Stimulated activated CD8-positive, alpha-beta memory T cell treated with anti-CD3 and anti-CD28 coated beads, Interleukin-15, amount 100 ng/mL, for 24 hours (primary cell): ENCODE measurements at places on chromosomes 1 and 21.

- no peak for DNase-seq
Measured at GRCh38 chr21:35921471-35921870, 138.9 kb downstream of the SETD4 start.

- no peak for DNase-seq
Measured at GRCh38 chr1:101431956-101432510, 195.2 kb downstream of the S1PR1 start.

DNA sequence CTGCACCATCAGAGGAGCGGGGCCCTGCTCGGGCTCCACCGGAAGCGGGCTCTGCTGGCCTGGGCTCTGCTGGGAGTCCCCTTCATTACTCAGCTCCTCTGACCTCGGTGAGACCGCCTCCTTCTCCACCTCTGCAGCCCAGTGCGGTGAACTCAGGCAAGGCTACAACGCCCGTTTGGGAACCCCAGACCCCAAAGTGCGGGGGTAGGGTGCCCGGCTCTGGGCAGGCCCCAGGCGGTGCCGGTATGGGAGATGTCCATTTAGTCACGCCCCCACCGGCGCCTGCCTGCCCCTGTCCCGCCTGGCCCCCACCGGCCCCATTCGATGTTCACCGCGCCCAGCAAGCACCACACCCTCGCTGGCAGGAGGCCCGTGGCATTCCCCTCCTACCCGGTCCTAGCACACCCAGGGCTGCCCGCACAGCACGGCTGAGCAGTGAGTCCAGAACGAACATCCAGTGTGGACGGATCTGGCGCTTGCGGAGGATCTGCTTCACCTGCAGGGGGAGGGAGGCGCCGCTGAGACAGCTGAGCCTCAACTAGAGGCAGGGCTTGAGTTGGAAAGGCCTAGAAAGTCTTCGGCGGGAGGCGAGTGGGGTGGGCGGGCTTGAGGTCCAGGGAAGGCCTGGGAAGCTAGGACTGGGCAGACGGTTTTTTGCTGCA is 10.0 kb downstream of the MAP3K6 start:
- no peak for DNase-seq

DNA sequence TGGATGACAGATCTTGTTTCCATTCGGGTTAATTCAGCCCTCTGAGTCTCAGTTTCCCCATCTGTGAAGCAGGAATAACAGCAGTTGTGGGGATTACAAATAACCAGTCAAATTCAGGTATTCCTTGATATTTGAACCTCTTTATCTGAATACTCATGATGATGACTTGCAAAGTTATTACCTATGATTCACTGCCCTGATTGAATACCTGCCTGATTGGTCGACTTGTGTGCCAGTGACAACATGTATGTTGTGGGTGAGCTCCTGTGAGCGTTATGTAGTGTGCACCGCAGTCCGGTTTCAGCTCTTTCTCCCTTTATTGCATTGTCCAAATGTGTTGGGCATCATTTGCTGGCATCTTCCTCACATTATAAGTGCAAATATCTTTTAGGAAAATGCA is 9.5 kb upstream of the TMEM61 start:
- DNase-seq = no peak

DNA sequence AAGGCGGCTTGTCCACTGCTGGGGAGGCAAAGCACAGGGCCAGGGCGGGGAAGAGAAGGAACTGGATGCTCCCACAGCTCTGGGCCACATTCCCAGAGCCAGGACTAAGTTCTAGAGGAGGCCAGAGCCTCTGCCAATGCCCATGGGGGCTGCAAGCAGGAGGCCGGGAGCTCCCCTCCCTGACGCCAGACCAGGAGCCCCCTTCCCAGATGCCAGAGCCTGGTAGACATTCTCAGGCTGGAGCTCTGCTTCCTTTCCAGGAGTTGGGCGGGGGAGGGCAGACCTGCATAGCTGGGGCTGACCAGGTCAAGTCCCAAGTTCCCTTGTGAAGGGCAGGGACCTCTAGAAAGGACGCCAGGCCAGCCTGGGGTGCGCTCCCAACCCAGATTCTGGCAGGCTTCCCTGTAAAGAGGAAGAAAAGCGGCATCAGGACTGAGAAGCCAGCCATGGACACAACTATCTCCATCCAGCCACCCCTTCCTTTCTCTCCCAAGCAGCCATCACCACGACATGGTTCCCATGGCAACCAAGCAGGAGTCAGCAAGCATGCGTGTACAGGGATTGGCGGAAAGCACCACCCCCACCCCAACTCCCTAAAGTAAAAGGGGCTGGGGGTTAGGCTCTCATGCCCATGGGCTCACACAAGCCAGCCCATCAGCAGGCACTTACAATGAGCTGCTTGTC is 13.4 kb downstream of the KIF21B start:
- no peak for DNase-seq

GRCh38 chr1:86394416-86394815 is 1.7 kb downstream of the ODF2L start:
- DNase-seq = no peak

DNA sequence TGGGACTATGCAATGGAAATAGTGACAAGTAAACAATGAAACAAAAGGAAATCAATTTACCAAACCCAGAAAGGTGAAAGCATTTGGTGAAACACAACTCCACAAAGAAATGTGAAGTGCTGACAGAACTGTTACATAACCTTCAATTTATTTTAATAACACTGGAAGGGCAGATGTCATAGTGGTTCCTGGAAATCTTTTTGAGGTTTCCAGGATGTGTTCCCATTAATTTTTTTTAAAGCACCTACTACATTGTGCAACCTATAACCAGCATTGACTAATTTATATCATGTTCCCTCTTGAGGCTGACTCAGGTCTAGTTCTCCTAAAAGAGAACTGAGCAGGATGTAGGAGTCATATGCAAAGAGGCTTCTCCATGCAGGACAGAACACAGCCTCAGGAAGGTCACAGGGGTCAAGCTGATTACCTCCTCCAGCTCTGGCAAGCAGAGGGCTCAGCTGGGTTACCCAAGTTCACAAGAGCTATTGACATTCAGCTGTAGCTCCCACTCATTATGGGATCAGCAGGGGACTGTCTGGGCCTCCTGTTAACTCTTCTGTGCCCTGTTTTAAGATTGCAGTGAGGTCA is 157.1 kb upstream of the NRIP1 start:
- DNase-seq = no peak

GRCh38 chr1:46528297-46528955 is 23.0 kb downstream of the KNCN start:
- no peak for DNase-seq

GRCh38 chr1:167198518-167199133 is 22.1 kb upstream of the POU2F1 start:
- DNase-seq = no peak

DNA sequence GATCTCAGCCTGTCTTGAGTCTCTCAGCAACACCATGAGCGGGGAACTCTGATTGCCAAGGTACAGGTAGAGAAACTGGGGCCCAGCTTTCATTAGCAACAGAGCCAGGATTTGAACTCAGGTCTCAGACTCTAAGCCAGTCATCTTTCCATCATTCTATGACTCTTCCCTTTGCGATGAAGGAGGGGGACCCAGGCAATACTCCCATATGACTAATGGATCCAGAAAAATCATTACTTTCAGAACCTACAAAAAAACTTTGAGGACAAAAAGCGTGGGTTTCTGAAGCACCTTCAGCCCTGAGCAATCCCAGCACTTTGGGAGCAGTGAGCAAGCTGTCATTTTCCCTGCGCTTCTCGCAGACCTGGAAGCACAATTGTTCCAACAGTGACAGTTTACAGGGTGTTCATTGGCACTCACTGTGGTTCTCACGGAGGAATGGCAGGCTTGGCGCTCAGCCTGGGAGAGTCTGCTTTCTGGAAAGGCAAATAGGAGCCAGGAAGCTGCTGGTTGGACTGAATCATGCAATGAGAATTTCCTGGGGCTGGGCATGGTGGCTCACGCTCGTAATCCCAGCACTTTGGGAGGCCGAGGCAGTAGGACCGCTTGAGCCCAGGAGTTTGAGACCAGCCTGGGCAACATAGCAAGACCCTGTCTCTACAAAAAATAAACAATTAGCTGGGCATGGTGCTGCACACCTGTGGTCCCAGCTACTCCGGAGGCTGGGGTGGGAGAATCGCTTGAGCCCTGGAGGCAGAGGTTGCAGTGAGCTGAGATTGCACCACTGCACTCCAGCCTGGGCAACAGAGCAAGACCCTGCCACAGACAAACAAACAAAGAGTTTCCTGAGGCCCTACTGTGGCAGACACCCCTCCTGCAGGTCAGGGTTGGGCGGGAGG is 40.1 kb downstream of the SLC2A7 start:
- no peak for DNase-seq

GRCh38 chr1:78237364-78237916 is 191.7 kb downstream of the GIPC2 start:
- DNase-seq = no peak

DNA sequence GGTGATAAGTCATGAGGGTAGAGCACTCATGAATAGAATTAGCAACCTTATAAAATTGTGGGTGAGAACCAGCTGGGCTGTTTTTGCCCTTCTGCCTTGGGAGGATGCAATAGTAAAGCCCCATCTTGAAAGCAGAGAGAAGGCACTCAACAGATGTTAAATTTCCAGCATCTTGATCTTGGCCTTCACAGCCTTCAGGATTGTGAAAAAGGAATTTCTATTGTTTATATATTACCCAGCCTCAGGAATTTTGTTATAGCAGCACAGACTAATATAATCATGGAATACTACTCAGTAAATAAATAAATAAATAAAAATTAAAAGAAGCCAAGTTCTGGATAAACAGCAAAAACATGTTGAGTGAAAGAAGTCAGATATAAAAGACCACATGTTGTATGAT is 175.2 kb downstream of the KCNT2 start:
- DNase-seq = no peak

DNA sequence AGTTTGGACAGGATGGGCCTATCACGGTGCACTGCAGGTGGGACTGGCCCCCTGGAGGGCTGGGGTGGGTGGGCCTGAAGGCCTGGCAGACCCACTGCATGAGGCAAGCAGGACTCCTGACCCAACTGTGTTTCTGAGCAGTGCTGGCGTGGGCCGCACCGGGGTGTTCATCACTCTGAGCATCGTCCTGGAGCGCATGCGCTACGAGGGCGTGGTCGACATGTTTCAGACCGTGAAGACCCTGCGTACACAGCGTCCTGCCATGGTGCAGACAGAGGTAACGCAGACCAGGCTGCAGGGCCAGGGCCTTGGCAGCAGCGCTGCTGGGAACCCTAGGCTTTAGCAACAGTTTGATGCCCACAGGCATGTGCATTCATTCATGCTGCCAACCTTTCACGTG is 29.0 kb upstream of the KDM4A start:
- DNase-seq = no peak

- no peak for DNase-seq
Measured at GRCh38 chr1:197277166-197277565, 9.1 kb downstream of the CRB1 start.

DNA sequence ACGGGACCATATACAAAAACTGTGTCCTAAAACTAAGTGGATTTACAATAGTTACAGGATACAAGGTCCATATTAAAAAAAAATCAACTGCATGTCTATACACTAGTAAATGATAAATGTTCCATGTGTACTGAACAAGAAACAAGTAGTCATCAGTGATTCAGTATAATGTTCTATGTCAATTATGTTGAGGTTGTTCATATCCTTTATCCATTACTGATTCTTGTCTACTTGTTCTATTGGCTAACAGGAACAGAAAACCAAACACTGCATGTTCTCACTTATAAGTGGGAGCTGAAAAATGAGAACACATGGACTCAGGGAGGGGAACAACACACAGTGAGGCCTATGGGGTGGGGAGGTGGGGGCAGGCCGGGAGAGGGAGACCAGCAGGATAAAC is 90.5 kb downstream of the CDC42BPA start:
- DNase-seq = no peak

- peak; percentile 10 for DNase-seq
Measured at GRCh38 chr1:16073490-16074119, at the start of gene FAM131C. Gene FAM131C (minus strand): TSS chr1:16073651. CDS start chr1:16073442, 209 bp downstream.

DNA sequence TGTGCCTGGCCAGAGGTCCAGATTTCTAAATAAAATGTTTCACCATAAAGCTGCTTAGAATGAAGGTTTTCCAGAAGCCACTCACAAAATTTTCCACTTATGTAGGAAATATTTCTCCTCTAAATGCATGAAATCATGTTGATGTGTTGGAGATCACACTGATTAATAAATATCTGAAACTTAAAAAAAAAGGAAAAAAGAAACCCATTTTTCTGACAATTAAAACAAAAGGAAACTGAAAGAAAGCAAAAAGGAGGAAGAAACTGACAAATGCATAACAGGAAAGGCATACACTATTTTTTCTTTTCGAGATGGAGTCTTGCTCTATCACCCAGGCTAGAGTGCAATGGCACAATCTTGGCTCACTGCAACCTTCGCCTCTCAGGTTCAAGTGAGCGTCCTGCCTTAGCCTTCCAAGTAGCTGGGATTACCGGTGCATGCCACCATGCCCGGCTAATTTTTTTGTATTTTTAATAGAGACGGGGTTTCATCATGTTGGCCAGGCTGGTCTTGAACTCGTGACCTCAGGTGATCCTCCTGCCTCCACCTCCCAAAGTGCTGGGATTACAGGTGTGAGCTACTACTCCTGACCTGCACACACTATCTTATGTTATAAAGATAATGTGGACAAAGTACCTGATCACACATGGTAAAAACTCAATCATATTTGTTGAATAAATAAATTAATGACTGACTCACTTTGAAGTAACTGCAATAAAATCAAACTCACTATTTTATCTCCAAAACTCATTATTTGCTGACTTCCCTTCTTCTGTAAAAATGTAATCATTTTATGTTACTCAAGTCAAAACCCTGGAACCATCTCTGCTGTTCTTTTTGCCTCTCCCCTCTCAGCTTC is 149.8 kb upstream of the NR5A2 start:
- no peak for DNase-seq

- DNase-seq = no peak
Measured at GRCh38 chr1:86018283-86018923, 138.2 kb downstream of the COL24A1 start.

- DNase-seq = no peak
Measured at GRCh38 chr1:188958461-188959115, 1519.1 kb downstream of the BRINP3 start.

- no peak for DNase-seq
Measured at GRCh38 chr1:66685265-66685664, 67.0 kb upstream of the DYNLT5 start.
